A172 (cell line): ENCODE measurements at places on chromosomes 11 and 22. TPM values are rescaled to one million over a fixed set of nuclear protein-coding genes. Genes with fewer than 3 reads are reported as not detected.

The OR5J2 gene
- not detected in 2 replicates for total RNA-seq

DNA sequence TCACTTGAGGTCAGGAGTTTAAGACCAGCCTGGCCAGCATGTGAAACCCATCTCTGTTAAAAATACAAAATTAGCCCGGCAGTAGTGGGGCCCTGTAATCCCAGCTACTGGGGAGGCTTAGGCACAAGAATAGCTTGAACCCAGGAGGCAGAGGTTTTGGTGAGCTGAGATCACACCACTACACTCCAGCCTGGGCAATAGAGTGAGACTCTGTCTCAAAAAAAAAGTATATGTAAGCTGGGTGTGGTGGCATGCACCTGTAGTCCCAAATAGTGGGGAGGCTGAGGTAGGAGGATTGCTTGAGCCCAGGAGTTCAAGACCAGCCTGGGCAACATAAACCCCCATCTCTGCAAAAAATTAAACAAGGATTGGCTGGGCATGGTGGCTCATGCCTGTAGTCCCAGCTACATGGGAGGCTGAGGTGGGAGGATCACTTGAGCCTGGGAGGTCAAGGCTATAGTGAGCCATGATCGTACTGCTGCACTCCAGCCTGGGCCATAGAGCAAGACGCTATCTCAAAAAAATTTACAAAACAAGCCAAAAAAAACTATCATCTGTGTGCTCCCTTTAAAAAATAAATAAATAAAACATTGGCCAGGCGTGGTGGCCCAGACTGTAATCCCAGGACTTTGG lies 10.8 kb downstream of the CRKL start:
- DNase-seq: no peak

The SLC6A5 gene
- total RNA-seq: not detected in 2 replicates

The KCNA4 gene
- total RNA-seq: not detected in 2 replicates
